ENCODE measurements at places on chromosomes 12 and 14.

GRCh38 chr12:108133482-108133881 lies 4.4 kb downstream of the WSCD2 start:
- DNase-seq: no peak

- DNase-seq: no peak
These were observed 128.3 kb downstream of the SLC16A7 start for GRCh38 chr12:59724011-59724695.

- no peak for DNase-seq
These were observed 572.3 kb downstream of the ETNK1 start for GRCh38 chr12:23197266-23197665.

- no peak for DNase-seq
These were observed 57.0 kb upstream of the ETV6 start for GRCh38 chr12:11592484-11592883.

- DNase-seq: no peak
These were observed 600.8 kb upstream of the SEL1L start for GRCh38 chr14:82134411-82134810.

GRCh38 chr12:95626854-95627253 lies 75.6 kb upstream of the USP44 start:
- DNase-seq: no peak

DNA sequence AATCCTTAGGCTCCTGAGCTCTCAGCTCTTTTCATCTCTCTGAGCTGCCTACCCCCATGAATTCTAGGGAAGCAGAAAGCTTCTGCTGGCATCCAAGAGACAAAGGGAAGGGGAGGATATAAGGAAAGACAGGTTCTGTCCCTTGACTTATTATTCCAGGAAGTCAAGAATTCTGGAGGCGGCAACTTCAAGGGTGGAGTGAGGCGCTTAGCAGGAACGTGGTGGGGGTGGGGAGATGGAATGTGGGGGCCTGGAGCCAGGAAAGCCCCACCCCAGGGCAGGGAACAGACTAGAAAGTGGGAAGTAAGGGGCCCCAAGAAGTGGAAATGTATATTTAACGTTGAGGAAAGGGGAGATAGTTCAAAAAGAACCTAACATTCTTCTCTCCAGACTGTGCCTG lies 1.4 kb downstream of the CALCOCO1 start:
- DNase-seq: no peak

DNA sequence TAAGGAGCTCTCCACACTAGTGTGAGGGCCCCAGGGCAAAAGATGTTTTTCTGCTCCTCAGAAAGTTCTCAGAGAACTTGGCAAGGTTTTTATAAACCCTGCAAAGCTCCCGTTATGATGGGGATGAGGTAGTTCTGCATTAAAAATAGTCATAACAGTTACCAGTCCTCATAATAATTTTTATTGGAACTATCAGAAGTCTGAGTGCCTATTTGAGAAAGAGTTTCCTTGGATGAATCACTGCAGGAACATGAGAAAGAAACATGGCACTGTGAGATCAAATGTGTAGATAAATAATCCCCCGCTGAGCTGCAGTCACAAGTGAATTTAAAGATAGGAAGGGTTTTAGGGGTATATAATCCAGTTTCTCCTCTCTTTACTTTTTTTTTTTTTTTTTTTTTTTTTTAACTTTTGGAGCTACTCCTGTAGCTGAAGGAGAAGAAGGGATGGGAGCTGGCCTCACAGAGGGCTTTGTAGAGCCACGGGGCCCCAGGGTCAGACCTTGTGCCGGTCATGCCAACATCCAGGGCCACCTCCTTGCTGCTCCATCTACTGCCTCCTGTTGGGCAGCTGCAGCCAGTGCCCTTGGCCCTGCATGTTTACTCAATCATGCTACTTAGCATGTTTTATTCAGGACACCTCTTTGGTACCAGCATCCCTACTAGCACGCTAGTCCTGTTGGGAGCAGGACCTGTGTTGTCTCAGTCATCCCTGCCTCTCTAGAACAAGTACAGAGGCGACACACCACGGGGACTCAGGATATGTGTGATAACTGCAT lies 39.5 kb downstream of the EVL start:
- DNase-seq: no peak

GRCh38 chr12:99436584-99436983 lies 211.0 kb upstream of the GARIN6 start:
- no peak for DNase-seq

- no peak for DNase-seq
These were observed 73.7 kb downstream of the DUSP16 start for GRCh38 chr12:12488823-12489550.

- DNase-seq: no peak
These were observed 234.9 kb upstream of the CAND1 start for GRCh38 chr12:67034110-67034879.
